Thoracic aorta (tissue), 2 donors: ENCODE measurements at places on chromosomes 3 and 15.

GRCh38 chr3:111668888-111669488, 73.8 kb upstream of the ZBED2 start:
- DNase-seq = no peak
- H3K36me3 ChIP-seq = no peaks in the 10 kb centered on the region
- no peak overlapping the region for H3K4me3 ChIP-seq
- peaks cover 8% of the 10 kb centered on the region for H3K4me1 ChIP-seq

GRCh38 chr3:65348398-65348995, 660.7 kb upstream of the ADAMTS9 start:
- no peaks in the 10 kb centered on the region for H3K4me1 ChIP-seq
- no peak overlapping the region for H3K27ac ChIP-seq
- H3K36me3 ChIP-seq = no peaks in the 10 kb centered on the region
- H3K27me3 ChIP-seq = no peaks in the 10 kb centered on the region

GRCh38 chr3:49673715-49674496, at the start of gene APEH:
Gene APEH, plus strand, starts transcription at chr3:49674351. Its CDS starts 51 bp downstream, at chr3:49674402.
- H3K36me3 ChIP-seq = peaks cover 29% of the 10 kb centered on the region
- peaks cover 16% of the 10 kb centered on the region for H3K4me1 ChIP-seq
- DNase-seq = peak; percentile 91
- peak within 1 kb of the TSS; percentile 94 for H3K27ac ChIP-seq
- peak within 1 kb of the TSS; percentile 80 for H3K4me3 ChIP-seq

- peak; percentile 41 for DNase-seq
- no peaks in the 10 kb centered on the region for H3K36me3 ChIP-seq
- H3K27ac ChIP-seq = no peak overlapping the region
- H3K27me3 ChIP-seq = no peaks in the 10 kb centered on the region
- H3K4me1 ChIP-seq = peaks cover 5% of the 10 kb centered on the region
Observed at GRCh38 chr3:13495921-13496723, 16.0 kb downstream of the HDAC11 start.

DNA sequence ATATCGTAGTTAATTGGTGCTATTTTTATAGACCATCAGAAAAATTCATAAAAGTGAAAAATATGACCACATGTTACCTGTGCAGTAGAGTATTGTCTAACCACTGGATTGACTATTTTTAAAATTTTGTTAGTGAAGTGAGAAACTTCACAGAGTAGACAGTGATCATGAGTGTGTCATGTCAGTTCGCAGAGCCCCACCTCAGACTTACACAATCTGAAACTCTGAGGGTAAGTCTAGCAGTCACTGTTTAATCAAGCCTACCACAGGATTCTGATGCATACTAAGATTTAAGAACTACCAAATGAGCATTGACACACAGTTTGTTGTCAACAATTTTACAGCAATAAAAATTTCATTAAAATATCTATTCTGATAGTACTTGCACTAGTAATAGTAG, 552.9 kb upstream of the SUCLG2 start:
- no peak overlapping the region for H3K4me3 ChIP-seq
- DNase-seq = no peak
- H3K27me3 ChIP-seq = no peaks in the 10 kb centered on the region

DNA sequence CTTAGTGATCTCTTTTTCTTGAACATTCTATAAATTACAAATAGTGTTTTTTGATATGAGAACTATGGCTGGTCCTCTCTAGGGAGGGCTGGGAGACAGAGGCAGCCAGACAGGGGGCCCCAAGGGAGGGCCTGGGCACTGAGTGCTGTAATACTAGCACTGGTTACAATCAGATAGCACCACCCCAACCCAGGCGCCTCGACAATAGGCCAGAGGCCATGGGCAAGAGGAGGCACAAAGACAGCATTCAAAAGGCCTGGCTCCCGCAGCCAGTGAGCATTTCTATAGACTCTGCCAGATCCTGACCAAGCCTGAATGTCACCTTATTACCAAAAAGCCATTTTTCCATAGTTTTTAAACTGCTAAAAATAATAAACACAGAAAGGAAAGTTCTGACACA, 158.5 kb downstream of the THRB start:
- H3K4me1 ChIP-seq = peaks cover 14% of the 10 kb centered on the region
- DNase-seq = no peak
- no peak overlapping the region for H3K4me3 ChIP-seq
- H3K36me3 ChIP-seq = peaks cover 8% of the 10 kb centered on the region
- no peaks in the 10 kb centered on the region for H3K27me3 ChIP-seq

- peak overlapping the region; percentile 55 for H3K27ac ChIP-seq
Observed at GRCh38 chr3:37031096-37031682, 37.9 kb downstream of the MLH1 start.

- H3K27ac ChIP-seq = no peak overlapping the region
- H3K36me3 ChIP-seq = no peaks in the 10 kb centered on the region
- H3K27me3 ChIP-seq = no peaks in the 10 kb centered on the region
- no peak for DNase-seq
- peaks cover 3% of the 10 kb centered on the region for H3K4me1 ChIP-seq
- H3K4me3 ChIP-seq = no peak overlapping the region
Observed at GRCh38 chr3:11651900-11652299, 8.2 kb upstream of the VGLL4 start.

- H3K4me1 ChIP-seq = peaks cover 2% of the 10 kb centered on the region
- DNase-seq = no peak
- no peak overlapping the region for H3K4me3 ChIP-seq
- H3K27me3 ChIP-seq = no peaks in the 10 kb centered on the region
- no peak overlapping the region for H3K27ac ChIP-seq
- no peaks in the 10 kb centered on the region for H3K36me3 ChIP-seq
Observed at GRCh38 chr3:145906301-145906700, 254.7 kb downstream of the PLOD2 start.

- H3K27me3 ChIP-seq = no peaks in the 10 kb centered on the region
- no peak overlapping the region for H3K27ac ChIP-seq
- no peaks in the 10 kb centered on the region for H3K4me1 ChIP-seq
- no peak overlapping the region for H3K4me3 ChIP-seq
Observed at GRCh38 chr15:87243474-87243873, 1013.1 kb downstream of the NTRK3 start.

DNA sequence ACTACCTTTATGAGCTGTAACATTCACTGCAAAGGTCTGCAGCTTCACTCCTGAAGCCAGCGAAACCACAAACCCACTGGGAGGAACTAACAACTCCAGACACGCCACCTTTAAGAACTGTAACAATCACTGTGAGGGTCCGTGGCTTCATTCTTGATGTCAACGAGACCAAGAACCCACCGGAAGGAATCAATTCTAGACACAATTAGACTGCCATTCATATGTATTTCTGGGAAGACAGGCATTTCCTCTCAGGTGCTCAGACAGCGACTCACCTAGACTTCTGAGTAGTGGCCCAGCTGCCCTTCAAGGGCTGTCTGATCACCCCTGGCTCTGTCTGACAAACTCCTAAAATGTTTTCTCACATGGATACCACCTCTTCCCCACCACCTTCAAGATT, 506.8 kb downstream of the PDCD6IP start:
- no peak overlapping the region for H3K4me3 ChIP-seq
- no peaks in the 10 kb centered on the region for H3K27me3 ChIP-seq
- H3K27ac ChIP-seq = no peak overlapping the region
- DNase-seq = no peak
- no peaks in the 10 kb centered on the region for H3K36me3 ChIP-seq

GRCh38 chr3:139187648-139188047, 143.0 kb upstream of the PRR23C start:
- H3K27me3 ChIP-seq = no peaks in the 10 kb centered on the region
- H3K36me3 ChIP-seq = no peaks in the 10 kb centered on the region
- H3K4me3 ChIP-seq = no peak overlapping the region
- no peaks in the 10 kb centered on the region for H3K4me1 ChIP-seq
- H3K27ac ChIP-seq = no peak overlapping the region
- DNase-seq = no peak

GRCh38 chr3:94063496-94064119, 747 bp downstream of the NSUN3 start:
- peaks cover 33% of the 10 kb centered on the region for H3K4me1 ChIP-seq
- H3K27ac ChIP-seq = peak overlapping the region; percentile 91
- H3K4me3 ChIP-seq = peak overlapping the region; percentile 84
- H3K36me3 ChIP-seq = no peaks in the 10 kb centered on the region
- H3K27me3 ChIP-seq = no peaks in the 10 kb centered on the region
- no peak for DNase-seq

DNA sequence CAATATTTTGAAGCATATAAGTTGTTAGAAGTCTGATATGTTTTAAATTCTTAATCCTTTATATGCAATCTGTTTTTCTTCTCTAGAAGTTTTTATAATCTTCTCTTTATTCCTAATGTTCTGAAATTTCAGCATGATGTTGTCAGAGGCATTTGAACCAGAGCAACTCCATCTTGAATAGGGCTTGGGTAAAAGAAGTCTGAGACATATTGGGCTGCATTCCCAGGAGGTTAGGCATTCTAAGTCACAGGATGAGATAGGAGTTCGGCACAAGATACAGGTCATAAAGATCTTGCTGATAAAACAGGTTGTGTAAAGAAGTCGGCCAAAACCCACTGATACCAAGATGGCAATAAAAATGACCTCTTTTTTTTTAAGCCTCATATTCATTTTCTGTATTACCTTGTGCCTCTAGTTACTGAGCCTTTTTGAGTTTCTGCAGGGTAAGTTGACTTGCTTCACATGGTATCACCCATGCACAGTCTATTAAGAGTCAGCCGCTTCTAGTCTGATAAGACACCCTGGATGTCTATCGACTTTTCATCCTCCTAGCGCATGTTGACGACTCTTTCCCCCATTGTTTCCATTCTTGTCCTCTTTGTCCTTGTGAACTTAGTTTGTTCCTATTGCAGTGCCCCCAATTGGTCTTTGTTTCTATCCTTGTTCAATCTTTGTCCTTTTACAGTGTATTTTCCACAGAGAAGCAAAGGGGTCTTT, 80.8 kb upstream of the RNU6-1 start:
- no peak for DNase-seq
- H3K4me1 ChIP-seq = peaks cover 52% of the 10 kb centered on the region
- H3K36me3 ChIP-seq = no peaks in the 10 kb centered on the region
- no peak overlapping the region for H3K4me3 ChIP-seq
- H3K27ac ChIP-seq = peak overlapping the region; percentile 63

- H3K27ac ChIP-seq = no peak overlapping the region
- DNase-seq = no peak
- no peak overlapping the region for H3K4me3 ChIP-seq
- H3K4me1 ChIP-seq = peaks cover 18% of the 10 kb centered on the region
Observed at GRCh38 chr15:33451385-33451784, 140.6 kb downstream of the RYR3 start.

GRCh38 chr15:70765504-70766281, 2.3 kb upstream of the UACA start:
- H3K4me3 ChIP-seq = no peak overlapping the region
- no peaks in the 10 kb centered on the region for H3K27me3 ChIP-seq
- no peak for DNase-seq

DNA sequence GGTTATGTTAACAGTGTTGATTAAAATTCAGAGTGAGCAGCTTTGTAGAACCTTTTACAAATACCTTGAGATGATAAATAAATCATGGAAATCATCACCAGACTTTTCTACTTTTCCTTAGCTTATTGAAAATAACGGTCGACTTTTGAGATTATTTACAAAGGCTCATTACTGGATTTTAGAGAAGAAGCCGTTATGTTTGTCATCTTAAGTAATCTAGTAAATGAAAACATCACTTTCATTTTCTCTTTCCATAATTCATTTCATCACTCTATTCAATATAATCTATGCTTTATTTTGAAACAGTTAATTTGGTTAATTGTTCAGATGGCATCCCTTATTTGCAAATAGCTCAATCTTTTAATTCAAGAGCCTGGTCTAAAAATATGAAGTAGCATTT, 3.6 kb downstream of the PLCL2 start:
- peaks cover 55% of the 10 kb centered on the region for H3K4me1 ChIP-seq
- H3K27me3 ChIP-seq = no peaks in the 10 kb centered on the region
- H3K4me3 ChIP-seq = peak overlapping the region; percentile 14
- H3K27ac ChIP-seq = no peak overlapping the region
- DNase-seq = no peak

- no peak for DNase-seq
- H3K27me3 ChIP-seq = no peaks in the 10 kb centered on the region
- no peaks in the 10 kb centered on the region for H3K4me1 ChIP-seq
Observed at GRCh38 chr3:150567328-150567727, 20.7 kb downstream of the EIF2A start.

DNA sequence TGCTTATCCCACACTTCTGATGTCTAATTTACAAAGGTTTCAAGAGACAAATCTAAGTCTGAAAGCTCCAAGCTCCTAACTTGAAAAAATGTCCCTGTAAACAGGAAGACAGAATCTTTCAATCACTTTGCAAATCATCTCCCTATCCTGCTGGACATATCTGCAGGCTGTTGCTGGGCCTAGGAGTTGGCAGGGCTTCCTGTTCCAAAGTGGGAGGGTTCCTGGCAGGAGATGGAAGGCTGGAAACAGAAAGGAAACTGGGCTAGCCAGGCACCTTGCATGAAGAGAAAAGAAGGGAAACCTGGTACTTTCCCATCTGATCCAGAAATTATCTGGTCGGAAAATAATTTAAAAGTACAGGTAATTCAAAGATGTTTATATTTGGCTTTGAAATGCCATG, 227.3 kb upstream of the IL12A start:
- peaks cover 10% of the 10 kb centered on the region for H3K4me1 ChIP-seq
- H3K4me3 ChIP-seq = no peak overlapping the region
- DNase-seq = no peak

GRCh38 chr3:186380622-186381380, 18.8 kb upstream of the DGKG start:
- H3K36me3 ChIP-seq = no peaks in the 10 kb centered on the region
- H3K27me3 ChIP-seq = no peaks in the 10 kb centered on the region
- peaks cover 19% of the 10 kb centered on the region for H3K4me1 ChIP-seq

- H3K36me3 ChIP-seq = no peaks in the 10 kb centered on the region
- H3K4me3 ChIP-seq = no peak overlapping the region
- H3K4me1 ChIP-seq = no peaks in the 10 kb centered on the region
- no peaks in the 10 kb centered on the region for H3K27me3 ChIP-seq
Observed at GRCh38 chr3:161851941-161852566, 355.4 kb downstream of the OTOL1 start.

GRCh38 chr15:92068121-92068520, 214.6 kb downstream of the SLCO3A1 start:
- no peak overlapping the region for H3K4me3 ChIP-seq
- DNase-seq = no peak
- no peaks in the 10 kb centered on the region for H3K36me3 ChIP-seq
- H3K27ac ChIP-seq = no peak overlapping the region

DNA sequence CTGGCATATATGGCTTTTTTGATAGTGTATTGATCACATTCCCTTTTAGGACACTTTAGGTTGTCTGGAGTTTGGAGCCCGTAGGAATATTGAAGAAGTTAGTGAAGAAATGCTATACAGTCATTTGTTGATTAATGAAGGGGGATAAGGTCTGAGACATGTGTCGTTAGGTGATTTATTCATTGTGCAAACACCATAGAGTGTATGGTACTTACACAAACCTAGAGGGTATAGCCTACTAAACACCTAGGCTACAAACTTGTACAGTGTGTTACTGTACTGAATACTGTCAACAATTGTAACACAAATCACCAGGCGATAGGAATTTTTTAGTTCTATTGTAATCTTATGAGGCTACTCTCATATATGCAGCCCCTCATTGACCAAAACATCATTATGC, 3.3 kb downstream of the TPM1 start:
- peak overlapping the region; percentile 96 for H3K27ac ChIP-seq
- no peaks in the 10 kb centered on the region for H3K27me3 ChIP-seq
- no peak for DNase-seq
- H3K4me3 ChIP-seq = peak overlapping the region; percentile 83

- H3K36me3 ChIP-seq = no peaks in the 10 kb centered on the region
- H3K4me3 ChIP-seq = no peak overlapping the region
- H3K4me1 ChIP-seq = no peaks in the 10 kb centered on the region
- no peaks in the 10 kb centered on the region for H3K27me3 ChIP-seq
- no peak for DNase-seq
Observed at GRCh38 chr3:49844464-49845183, 11.7 kb downstream of the TRAIP start.
